Hippocampal formation (tissue), 2 donors: ENCODE measurements at places on chromosomes 7 and 10.

DNA sequence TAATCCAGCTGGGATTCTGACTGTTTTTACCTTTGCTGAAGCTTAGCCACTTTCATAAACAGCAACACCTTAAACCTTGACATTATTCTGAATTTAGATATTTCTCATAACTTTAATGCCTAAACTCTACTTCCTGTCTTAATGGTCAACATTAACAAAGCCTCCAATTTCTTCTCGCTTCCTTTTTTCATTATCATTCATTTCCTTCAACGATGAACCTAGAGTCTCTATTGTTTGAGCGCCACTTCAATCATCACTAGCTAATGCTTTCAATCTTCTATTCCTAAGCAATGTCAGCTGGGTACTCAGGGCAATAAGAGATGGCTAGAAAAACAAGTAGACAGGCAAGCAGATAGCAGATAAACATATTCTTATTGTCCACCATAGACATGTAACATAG, 96.6 kb upstream of the TMEM196 start:
- no peak for DNase-seq

DNA sequence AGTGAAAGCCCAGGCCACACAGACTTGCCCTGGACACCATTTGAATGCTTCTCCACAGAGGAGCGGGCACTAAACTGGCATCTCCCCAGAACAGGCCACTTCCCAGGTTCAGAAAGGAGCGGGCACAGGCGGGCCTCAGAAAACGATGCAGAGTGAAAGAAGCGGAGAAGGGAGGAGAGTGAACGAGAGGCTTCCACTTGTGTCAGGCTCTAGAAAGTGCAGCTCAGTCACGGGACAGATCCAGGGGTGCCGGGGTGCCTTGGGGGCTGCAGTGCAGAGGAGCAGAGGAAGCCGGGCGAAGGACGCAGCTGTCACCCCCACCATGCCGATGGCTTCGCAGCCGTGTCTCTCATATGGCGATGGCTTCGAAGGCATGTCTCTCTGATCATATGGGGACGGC, 26.1 kb upstream of the PRKAR1B start:
- DNase-seq, result no peak

DNA sequence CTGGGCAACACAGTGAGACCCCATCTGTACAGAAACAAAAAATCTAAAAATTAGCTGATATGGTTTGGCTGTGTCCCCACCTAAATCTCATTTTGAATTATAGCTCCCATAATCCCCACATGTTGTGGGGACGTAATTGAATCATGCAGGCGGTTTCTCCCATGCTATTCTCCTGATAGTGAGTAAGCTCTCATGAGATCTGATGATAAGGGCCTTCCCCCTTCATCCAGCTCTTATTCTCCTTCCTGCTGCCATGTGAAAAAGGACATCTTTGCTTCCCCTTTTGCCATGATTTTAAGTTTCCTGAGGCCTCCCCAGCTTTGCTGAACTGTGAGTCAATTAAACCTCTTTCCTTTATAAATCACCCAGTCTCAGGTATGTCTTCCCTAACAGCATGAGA, 136.5 kb downstream of the SFMBT2 start:
- no peak for DNase-seq

DNA sequence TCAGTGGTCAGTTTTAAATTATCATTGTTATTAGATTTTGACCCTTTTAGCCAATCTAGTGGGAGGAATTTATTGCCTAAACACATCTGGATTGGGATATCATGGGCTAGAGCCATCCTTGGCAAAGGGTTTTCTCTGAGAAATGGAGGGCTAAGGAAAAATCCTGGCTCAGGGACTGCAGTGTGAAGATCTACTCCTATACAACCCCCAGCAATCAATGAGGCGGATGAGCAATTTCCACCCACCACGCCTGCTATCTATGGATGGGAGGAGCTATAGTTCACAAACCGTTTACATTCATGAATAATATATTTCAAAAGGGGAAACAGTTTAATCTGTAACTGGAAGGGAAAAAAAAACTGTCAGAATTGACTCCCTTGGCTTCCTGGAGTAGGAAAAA, 2.7 kb downstream of the CAV1 start:
- no peak for DNase-seq

- DNase-seq, result no peak
These were observed 23.7 kb upstream of the CDH23 start for GRCh38 chr10:71372882-71373495.

- no peak for DNase-seq
These were observed 29.7 kb upstream of the DNAJB6 start for GRCh38 chr7:157306846-157307838.

DNA sequence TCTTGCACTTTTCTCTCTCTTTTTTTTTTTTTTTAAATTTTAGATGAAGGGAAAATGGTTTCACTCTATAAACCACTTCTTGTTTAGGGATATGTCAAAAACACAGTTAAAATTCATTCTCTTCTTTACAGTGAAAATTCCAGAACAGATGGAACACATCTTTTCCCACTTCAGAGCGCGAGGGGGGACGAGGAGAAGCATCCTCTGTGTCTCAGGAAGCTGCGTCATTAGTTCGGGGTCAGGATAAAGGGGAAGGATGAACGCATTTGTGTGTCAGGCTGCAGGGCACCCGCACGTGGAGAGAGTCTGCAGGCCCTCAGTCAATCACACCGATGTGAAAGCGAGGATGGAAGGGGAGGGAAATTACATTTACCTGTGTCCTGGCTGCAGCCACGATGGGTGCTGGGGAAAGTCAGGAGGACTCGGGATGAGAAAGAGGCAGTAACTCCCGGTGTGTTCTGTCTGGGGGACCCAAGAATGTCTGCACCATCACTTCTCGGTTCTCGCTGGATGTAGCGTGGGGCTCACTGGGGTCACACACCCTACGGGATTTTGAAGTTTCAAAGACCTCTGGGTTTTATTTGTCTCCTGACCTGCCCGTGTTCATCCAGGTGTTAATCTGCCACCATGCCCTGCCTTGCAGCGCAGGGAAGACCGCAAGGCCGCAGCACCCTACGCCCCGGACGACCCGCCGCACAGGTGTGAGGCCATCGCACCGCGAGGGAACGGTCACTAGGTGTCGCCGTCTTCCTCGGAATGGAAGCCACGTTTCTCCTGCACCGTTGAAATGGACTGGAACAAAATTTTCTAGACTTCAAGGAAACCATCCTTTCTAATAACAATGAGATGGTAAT, 66.7 kb upstream of the PITRM1 start:
- peak; percentile 18 for DNase-seq

DNA sequence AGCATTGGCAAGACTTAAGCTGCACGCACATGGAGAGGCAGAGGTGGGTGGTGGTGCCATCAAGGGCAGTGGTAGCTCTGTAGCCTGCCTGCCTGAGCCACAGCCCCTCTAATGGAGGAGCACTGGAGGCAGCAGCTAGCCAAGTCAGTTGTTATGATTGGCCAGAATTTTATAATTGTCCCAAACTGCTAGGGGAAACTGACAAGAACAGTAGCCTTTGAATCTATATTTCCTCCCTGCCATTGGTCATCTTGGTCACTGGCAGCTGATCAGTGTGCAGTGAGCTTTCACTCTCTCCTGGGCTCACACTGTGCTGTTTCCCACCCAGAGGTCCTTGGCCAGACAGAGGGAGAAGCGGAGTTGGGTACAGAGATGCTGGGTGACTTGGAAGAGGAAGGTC, 9.6 kb upstream of the ZNF783 start:
- DNase-seq, result no peak

DNA sequence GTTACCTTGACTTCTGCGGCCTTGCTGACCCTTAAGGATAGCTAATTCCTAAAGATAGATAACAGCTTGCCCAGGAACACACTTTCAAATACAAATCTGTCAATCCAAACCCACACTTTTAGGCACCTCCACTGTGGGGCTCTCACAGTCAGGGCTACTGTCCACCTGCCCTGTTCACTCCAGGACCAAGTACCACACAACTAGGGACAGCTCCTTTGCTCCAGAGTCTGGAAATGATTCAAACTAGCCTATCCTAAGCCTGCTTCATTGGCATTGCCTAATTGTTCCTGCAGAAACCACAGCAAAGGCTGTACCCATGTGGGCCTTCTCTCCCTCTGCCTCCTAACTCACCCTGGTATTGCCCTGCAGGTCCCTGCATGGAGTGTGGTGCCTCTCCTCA, 538.9 kb upstream of the IGFBP3 start:
- DNase-seq, result no peak

GRCh38 chr10:125134483-125134848, 25.9 kb downstream of the CTBP2 start:
- DNase-seq, result no peak

DNA sequence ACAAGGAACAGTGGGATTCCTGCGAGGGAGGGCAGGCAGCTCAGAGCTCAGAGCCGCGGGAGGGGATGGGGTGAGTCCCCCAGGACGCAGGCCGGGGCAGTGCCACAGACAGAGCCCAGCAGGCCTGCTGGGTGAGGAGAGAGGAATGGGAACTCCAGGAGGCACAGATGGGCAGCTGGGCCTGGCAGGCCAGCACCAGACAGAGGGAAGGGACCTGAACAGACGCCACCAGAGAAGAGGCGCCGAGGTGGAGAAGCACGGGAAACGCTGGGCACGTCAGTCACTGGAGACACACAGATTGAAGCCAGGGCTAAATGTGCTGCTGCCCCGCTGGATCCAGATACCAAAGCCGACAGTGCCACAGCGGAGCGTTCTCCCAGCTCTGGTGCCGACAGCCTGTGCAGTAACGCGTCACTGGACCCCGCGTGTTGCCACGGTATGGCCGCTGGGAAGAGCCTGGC, 225.8 kb downstream of the MAD1L1 start:
- DNase-seq, result no peak

DNA sequence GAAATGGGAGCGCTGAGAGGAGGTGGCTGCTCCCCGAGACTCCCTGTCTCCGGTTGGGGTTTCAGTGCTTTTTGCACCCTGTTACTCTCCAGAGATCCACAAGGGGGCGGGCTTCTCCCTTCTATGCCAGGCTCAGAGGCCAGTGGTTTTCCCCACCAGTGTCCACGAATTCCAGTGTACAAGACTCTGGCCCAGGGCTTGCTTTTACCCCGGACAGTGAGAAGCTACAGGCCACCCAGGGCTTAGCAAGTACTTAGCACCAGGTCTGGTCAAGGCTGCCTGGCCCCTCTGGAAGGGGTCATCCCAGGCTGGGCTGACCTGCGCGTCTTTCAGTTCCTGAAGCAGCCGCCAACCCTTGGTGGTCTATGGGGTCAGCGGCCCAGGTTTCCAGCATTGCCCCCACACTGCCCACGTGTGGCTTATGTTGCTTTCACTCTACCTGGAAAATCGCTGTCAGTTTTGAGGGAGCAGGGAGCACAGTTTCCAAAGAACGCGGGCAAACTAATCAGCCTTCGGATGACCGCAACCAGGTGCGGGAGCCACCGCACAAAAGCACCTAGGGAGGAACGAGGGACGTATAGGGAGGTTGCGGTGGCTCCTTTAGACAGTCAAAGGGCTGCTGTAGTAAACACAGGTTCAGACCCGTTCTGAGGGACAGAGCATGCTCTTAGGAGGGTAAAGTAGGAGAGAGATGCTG, 6.8 kb downstream of the CYP26A1 start:
- peak; percentile 19 for DNase-seq

GRCh38 chr10:100979791-100980272, 7.5 kb downstream of the MRPL43 start:
- DNase-seq, result no peak

DNA sequence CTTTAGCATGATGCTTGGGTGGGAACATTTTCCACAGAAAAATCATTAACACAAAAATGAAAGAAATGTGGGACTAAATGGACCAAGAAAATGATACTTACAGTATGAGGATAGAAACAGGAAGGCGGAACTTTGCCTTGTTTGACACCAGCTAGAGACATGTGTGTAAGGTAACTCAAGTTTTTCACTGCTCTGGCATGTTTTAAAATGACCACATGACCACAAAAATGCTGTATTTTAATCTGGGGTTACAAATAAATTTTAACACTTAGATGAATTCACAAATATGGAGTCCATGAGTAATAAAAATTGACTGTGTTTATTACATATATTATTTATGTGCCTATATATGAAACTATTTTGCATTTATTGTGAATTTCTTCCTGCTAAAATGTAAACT, 100.9 kb upstream of the PHYHIPL start:
- DNase-seq, result no peak
